Stimulated activated CD4-positive, alpha-beta T cell treated with anti-CD3 and anti-CD28 coated beads, Interleukin-4, amount 100 ng/mL, for 4 hours (primary cell): ENCODE measurements at places on chromosomes 5 and 9.

- DNase-seq = no peak
Measured at GRCh38 chr9:96464426-96464825, 14.5 kb downstream of the HABP4 start.

DNA sequence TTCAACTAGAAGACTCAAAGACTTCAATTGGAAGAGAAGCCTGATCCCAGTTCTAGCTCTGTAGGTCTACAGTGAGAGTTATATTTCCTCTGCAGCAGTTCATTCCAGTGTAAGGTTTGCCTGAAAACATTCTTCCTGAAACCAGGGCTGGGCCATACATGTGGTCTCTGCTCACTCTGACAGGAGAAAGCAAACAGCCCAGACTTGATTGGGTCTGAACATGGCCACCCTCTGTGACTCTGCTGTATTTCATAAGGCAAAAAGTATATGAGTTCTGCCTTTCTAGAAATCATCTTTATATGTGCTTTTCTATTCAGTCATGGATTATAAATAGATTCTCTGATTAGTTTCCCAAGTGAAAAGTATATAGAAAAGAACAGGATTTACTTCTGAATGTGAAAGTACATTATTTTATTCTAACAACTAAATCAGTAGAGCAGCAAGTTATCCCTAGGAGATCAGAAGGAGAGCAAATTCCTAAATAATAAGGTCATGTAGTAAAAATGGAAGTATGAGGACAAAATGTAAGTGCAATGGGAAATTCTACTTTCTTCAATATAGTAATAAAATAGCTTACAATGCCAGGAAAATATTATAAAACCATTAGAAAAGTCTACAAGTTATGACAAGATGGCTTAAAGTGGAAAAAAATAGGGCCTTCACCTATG, 144.3 kb downstream of the EFNA5 start:
- no peak for DNase-seq

GRCh38 chr5:78651468-78651867, 2.9 kb upstream of the LHFPL2 start:
- DNase-seq = no peak

GRCh38 chr9:20606652-20607051, 15.6 kb downstream of the MLLT3 start:
- no peak for DNase-seq

- no peak for DNase-seq
Measured at GRCh38 chr5:33690374-33691135, 201.2 kb downstream of the ADAMTS12 start.
